ENCODE measurements at places on chromosomes 12 and 14.
A peak's percentile ranks its signal among the peaks of the same experiment; 100 is the strongest.

DNA sequence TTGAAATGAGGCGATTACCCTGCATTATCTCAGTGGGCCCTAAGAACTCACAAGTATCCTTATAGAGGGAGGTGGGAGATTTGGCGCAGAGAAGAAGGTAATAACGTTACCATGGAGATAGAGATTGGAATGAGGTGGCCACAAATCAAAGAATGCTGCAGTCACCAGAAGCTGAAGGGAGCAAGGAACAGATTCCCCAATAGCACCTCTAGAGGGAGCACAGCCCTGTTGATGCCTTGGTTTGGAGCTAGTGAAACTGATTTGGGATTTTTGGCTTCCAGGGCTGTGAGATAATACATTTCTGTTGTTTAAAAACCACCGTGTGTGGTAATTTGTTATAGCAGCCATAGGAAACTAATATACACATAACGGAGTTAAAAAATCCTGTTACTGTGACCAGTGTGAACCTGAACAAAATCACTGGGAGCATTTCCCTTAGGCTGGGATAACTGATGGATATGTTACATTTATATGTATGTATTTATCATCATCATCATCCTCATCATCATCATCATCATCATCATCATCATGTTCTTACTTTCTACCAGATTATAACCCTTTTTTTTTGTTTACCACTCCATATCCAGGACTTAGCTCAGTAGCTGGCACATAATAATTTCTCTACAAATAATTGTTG is 100.3 kb downstream of the LIN7A start:
- DNase-seq: peak; percentile 71

- no peak for DNase-seq
Measured at GRCh38 chr12:132061641-132062430, 82.3 kb downstream of the DDX51 start.

- no peak for DNase-seq
Measured at GRCh38 chr14:46306267-46306666, 345.3 kb downstream of the RPL10L start.

DNA sequence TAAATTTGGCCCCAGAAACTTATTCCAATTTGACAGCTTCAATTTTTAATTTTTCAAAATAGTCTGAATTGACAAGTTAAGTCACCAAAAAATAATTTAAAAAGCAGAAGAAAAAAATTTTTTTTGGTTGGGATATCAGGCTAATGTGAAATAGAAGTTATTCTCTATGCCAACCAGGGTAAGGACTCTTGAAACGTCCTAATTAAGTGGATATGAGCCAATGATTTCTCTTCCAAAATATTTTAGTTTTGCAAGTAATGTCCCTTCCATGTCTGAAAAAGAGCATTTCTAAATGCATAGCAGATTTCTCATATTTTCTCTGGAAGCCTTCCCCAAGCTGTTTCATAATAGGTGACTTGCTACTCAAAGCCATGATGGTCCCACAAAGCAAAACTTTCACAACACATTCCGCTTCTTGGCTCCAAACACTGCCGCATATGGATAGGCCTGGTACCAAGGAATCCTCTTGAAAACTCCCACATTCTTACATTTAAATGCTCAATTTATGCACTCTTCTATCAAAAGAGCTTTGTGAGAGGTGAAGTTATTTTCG is 65.1 kb downstream of the SIX6 start:
- peak; percentile 72 for DNase-seq

- DNase-seq: no peak
Measured at GRCh38 chr12:9378430-9378835, 170.2 kb upstream of the PZP start.

DNA sequence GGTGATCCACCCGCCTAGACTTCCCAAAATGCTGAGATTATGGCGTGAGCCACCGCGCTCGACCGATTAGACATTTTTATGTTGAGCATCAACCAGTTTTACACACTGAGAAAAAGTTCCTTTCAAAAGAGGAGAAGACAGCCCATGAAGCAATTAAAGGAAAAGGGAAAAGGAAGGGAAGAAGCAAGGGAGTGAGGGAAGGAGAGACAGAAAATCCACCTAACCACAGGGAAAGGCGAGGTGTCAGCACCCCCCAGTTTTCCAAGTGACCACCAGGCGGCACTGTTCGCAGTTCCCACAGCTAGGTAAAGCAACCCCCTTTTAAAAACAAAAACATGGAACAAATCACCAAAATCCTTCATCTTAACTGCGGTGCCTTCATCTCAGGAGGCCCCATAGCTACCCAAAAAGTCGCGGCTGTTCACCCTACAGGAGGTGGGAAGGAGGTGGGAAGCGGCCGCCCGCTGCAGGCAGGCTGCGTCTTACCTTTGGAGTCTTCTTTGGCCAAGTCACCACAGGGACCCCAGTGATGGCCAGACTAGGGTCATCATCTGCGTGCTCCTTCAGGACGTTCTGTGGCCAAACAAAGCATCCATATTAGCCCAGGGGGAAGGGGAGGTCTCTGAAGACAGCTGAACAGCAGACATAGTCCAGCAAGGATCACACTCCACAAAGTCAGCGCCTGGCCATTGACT is 86.6 kb downstream of the KDM2B start:
- peak; percentile 23 for DNase-seq

DNA sequence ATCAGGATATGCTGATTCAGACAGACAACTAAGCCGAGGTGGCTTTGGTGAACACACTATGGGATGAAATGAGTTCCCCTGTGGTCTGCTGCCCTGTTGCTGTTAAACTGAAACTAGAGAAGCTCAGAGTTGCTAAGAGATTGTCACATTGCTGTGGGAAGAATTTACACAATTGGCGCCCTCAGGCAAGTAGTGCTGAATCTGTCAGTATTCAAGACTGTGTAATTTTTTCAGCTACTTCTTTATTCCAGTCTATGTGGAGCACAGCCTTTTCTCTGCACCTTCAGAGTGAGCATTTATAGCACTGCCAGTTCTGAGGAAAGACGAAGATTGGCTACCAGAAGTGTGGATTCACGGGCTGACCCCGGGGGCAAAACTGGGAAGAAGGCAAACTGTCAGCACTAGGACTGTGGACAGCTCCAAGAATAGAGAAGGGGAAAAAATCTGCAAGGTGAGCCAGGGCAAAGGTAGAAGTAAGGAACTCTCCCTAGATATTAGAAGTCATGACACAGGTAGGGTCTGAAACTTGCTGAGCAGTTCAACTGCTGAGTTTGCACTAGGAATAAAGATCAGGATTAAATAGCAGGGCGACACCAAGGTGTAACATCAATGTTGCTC is 218.8 kb upstream of the TMPO start:
- no peak for DNase-seq

DNA sequence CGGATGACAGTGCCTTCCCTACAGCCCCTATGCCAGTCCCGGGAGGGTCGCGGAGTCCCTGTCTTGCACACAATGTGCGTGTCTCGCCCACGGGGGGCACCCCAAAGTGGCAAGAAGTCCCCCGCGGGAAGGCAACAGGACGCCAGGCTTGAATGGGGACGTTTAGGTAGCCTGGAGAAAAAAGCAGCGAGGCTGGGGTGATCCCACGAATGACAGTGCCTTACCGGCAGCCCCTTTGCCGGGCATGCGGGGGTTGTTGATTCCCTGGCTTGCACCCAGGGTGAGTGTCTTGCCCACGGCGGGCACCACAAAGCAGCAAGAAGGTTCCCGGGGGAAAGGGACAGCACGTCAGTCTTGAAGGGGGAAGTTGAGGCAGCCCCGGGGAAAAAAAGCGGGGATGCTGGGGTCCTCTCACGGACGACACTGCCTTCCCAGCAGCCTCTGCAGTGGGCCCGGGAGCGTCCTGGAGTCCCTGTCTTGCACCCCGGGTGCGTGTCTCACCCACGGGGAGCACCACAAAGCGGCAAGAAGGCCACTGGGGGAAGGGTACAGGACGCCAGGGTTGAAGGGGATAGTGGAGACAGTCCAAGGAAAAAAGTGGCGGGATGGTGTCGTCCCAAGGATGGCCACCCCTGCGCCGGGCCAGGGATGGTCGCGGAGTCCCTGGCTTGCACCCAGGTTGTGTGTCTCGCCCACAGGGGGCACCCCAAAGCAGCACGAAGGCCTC is 156.8 kb upstream of the ALG10B start:
- DNase-seq: no peak

GRCh38 chr12:65384240-65384639 is 105.8 kb downstream of the MSRB3 start:
- DNase-seq: no peak

DNA sequence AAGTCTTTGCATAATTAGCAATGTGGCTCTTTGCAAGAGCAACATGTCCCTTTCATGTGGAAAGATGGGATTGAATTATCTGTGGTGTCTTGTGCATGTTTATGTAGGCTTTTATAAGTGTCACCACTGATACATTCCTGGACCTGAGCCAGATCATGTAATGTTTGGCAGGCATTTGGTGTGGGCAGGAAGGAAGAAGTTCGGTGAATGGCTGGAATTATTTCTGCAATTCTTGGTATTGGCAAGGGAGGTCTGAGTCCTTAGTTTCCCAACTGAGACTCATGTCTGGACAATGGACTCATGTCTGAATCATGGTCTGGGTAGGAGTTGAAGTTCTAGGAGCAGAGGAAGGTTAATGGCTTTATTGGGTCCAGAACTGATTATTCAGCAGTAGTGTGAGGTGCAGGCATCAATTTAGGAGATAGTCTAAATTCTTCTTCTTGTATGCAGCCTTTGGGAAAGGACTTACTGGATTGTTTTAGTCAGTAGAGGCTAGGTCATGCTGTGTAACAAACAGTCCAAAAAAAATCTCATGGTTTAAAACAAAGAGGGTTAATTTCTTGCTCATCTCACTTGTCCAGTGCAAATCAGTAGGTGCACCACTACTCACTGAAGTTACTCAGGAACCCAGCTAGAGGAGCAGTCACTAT is 186.5 kb upstream of the LHX5 start:
- no peak for DNase-seq

DNA sequence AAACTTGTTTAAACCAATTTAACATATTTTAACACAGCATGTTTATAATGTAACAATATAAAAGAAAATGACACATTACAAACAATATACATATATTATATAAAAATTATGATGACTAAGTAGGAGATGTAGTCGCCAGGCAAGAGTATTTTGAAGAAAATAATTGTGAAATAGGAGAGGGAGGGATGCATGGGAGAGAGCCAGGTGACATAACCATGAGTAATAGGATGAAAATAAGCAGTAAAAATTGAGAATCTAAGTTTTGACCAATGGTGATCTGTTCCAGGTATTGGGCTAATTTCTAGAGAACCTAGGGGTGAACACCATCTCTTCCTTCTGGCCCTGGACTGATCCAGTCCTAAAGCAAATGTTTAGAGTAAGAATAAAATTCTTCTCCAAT is 315.2 kb upstream of the G2E3 start:
- peak; percentile 60 for DNase-seq

DNA sequence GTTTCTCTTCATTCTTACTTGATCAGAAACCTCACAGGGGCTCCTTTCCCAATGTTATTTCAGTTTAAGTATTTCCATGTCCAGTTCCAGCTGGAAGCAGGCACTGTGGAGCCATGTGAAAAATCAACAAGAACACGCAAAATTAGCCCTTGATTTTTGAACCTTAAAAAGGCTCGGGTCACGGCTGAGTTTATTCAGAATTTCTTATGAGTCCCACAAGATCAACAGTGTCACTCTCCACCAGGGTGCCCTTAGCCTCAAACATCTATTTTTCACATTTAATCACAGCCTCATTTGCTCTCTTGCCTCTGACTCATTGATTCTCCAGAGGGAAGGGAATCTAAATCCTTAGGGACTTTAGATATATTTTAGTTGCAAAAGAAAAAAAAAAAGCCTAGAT is 157.7 kb upstream of the AVPR1A start:
- DNase-seq: peak; percentile 28

DNA sequence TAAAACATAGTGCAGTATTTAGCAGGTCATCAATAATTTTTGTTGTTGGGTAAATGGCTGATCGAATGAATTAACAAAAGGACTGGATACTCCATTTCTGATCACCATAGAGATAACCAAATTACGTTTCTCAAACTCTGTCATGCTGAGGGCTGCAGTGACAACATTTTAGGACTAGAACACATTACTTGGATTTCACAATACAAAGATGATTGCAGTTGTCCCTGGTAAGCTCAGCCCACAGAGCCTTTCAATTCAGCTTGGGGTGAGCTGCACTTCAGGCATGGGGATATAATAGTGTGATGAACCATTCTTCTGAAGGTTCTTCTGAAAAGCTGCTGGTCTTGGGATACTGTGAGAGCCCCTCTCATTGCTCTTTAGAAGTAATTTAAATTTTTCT is 74.3 kb downstream of the FAR2 start:
- no peak for DNase-seq

DNA sequence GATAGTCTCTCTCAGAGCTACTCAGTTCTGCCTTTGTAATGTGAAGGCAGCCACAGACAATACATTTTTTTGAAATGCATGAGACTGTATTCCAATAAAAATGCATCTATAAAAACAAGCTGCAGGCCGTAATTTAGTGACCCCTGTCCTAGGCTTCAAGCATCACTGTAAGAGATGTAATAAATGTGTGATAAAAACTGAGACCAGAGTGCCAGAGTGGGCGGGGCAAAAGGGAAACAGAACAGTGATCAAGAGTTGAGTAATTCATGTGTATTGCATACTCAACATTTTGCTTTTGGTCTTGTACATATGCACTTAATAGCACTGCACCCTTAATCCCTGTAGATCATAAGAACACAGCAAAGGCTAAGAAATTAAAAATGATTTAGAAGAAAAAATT is 743.5 kb downstream of the DIO2 start:
- DNase-seq: no peak

DNA sequence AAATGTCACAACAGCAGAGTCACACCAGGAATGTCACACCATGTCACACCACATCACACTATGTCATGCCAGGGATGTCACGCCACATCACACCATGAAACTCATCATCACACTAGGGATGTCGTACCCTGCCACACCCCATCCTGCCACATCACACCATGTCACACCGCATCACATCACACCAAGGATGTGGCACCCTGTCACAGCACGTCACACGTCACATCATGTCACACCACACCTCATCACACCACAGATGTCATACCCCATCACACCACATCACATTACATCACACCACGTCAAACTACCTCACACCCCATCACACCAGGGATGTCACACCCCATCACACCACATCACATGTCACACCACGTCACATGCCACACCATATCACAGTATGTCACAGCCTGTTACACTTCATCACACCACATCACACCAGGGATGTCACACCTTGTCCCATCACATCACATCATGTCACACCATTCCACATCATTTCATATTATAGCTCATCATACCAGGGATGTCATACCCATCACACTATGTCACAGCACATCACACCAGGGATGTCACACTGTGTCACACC is 90.9 kb downstream of the TMEM121 start:
- no peak for DNase-seq

GRCh38 chr14:76844223-76844622 is 18.0 kb downstream of the LRRC74A start:
- peak; percentile 29 for DNase-seq

GRCh38 chr12:132495165-132495544 is 5.2 kb downstream of the FBRSL1 start:
- no peak for DNase-seq

All from fibroblast of skin of right quadriceps (primary cell).